Activated CD4-positive, alpha-beta T cell treated with anti-CD3 and anti-CD28 coated beads for 1 hour (primary cell): ENCODE measurements at places on chromosomes 1 and 21.

DNA sequence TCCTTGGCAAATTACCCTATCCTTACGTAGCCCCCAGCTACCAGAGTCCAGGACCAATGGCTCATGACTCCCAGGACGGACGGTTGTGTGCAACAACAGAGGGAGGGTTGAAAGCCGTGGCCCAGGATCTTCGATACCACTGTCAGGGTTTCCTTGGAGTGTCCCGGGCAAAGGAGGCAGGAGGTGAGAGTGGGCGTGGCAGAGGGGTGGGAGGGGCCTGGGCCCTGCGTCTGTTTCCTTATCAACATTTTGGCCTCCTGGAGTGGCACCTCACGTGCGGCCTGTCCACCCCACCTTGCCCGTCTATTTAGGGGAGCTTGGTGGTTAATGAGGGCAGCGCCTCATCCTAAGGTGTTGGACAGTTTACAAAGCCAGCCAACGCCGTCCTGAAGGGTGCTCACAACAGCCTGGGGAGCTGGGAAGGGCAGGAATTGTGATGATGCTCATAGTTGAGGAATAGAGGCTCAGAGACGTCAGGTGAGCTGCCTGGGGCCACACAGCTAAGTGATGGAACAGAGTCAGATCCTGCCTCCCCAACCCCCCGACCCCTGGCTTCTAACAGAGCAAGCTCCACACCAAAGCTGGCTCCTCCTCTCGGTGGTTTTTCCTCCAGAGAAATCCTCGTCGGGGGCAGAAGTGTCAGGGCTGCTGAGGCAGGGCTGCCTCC is 17.4 kb upstream of the ARHGEF10L start:
- no peak for DNase-seq

- DNase-seq: no peak
Observed at GRCh38 chr1:55822891-55823290, 607.7 kb upstream of the USP24 start.

DNA sequence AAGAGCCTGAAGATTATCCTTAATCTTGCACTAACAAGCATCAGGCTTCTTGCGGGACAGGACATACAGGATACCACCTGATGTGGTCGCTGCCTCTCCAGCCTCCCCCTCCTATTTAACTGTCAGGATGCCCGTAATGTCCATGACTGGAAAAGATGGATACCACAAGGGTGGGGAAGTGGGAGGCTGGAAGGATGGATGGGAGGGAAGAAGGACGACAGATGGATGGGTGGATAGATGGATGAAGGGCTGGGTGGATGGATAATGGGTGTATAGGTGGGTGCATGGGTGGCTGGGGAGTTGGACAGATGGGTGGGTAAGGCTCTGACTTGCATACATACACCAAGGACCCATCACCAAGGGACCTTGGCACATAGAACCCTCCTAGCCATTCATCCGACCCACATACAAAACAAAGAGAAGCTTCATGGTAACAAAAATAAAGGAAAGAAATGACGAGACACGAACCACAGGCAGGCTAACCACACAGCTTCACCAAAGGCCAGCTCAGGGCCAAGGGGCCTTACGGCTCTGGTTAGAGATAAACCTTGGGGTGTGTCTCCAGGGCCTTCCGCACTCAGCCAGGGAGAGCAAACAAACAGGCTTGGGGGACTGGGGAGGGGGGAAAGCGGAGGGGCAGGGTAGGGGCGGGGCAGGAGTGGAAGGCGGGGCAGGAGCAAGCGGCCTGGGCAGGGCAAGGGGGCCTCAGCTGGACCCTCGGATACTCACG is 50.5 kb downstream of the HSPG2 start:
- no peak for DNase-seq

GRCh38 chr1:233470741-233471499 is 143.0 kb upstream of the KCNK1 start:
- no peak for DNase-seq

- no peak for DNase-seq
Observed at GRCh38 chr1:55262822-55263221, 47.7 kb upstream of the USP24 start.

GRCh38 chr1:22332795-22333499 is 118.7 kb upstream of the ZBTB40 start:
- DNase-seq: no peak

GRCh38 chr1:245748646-245749045 is 593.9 kb downstream of the KIF26B start:
- DNase-seq: no peak

DNA sequence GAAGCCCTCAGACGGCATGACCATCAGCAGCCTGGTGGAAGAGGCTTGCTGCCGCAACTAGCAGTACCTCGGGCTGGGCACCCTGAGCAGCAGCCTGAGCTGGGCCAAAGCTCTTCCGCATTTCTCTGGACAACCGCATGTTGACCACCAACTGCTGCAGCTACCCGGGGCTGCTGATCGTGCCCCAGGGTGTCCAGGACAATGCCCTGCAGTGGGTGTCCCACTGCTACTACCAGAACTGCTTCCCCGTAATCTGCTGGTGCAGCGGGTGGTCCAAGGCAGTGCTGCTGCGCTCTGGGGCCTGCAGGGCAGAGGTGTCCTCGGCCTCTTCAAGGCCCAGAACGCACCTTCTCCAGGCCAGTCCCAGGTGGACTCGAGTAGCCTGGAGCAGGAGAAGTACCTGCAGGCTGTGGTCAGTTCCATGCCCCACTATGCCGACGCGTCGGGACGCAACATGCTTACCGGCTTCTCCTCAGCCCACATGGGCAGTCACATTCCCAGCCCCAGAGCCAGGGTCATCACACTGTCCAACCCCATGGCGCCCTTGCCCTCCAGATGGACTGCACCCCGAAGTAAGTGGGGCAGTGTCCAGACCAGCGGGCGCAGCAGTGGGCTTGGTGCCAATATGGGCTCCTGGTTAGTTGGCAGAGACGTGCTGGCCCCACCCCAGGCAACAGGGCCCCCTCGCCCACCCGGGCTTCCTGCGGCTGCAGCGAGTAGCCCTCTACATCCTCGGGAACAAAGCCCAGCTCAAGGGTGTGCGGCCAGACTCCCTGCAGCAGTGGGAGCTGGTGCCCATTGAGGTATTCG is 19.5 kb upstream of the NPPB start:
- DNase-seq: no peak

DNA sequence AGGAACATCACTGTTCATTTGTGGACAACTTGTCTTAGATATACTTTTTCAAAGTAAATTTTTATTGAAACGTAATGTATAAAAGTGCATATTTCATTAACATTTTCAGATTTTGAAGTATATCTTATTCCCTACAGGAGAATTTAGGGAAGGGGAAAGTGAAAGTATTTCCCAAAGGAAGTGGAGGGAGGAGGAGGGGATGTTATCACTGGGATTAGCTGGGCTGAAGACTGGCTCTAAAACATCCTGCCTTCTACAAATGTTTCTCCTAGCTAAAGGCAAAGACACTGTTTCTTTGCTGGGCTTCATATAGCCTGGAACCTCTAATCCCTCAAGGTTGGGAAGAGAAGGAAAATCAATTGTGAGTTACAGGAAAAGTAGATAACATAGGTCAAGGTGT is 7.1 kb upstream of the ZNF697 start:
- no peak for DNase-seq

- no peak for DNase-seq
Observed at GRCh38 chr1:116224561-116224960, 113.4 kb downstream of the MAB21L3 start.

GRCh38 chr21:41726970-41727783 is 39.7 kb downstream of the RIPK4 start:
- no peak for DNase-seq

DNA sequence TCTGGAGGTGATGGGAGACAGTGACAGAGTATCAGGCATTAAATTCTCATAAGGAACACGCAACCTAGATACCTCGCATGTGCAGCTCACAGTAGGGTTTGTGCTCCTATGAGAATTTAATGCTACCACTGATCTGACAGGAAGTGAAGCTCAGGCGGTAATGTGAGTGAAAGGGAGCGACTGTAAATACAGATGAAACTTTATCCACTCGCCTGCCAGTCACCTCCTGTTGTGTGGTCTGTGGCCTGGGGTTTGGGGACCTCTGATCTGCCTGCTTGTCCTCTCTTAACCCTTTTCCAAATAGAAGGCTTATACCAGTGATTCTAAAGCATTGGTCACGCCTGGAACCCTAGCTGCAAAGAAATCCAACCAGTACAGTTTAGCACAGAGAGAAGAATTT is 15.3 kb downstream of the GABPA start:
- no peak for DNase-seq
